ENCODE measurements at places on chromosomes 3 and 15. TPM values are rescaled to one million over a fixed set of nuclear protein-coding genes. Genes with fewer than 3 reads are reported as not detected.

DNA sequence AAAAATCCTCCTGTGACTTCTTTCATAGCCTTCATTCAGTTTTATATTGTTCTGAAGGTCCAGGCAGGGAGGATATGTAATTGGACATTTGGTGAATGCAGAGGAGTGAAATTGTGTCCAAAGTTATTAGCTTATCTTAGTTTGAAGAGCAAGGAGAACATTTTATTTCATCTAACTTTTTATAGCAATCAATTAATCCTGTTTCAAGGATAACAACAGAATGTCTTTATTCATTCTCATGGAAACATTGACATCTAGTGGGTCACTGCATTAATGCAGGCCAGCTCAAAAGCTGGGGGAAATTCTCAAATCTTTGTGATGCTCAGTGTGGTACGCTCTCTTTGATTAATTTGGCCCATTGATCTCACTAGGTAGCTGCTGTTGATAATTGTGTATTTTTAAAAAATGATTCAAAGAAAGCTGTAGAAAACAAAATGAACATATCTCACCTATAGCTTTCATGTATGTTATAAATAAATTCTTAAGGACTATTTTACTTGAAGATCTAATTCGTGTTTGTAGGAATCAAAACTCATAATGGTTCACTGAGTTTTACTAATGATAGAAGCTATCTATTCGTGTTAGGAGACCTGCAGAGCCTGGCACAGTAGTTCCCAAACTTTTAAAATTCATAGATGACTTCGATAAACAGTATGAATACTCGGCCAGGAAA, 150.8 kb upstream of the KCNMB2 start:
- peak; percentile 32 for DNase-seq

- DNase-seq, result no peak
Observed at GRCh38 chr15:93110502-93111040, 21.6 kb upstream of the RGMA start.

The C3orf62 gene
- total RNA-seq, result 2.3 TPM

The ANKRD63 gene
- 0.72 TPM for total RNA-seq

DNA sequence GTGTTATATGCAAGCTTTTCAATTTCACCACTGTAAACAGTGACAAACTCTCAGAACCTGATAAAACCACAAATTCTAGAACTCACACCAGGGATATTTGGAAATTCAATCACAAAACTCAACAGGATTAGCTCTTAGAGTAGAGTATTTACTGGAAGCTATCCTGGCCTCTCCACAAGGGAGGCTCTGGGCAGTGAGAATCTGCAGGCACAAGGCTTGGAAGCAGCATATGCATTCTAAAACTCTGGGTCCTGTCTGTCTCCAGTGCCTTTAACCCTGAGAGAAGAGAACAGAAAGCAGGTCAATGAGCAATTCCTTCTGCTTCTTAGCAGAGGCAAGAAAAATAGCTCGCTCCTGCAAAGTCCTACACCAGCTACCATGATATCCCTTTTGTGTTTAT, 23.4 kb downstream of the PLSCR4 start:
- no peak for DNase-seq

The LTK gene
- not detected for total RNA-seq

- no peak for DNase-seq
Observed at GRCh38 chr15:99606646-99607045, 40.9 kb downstream of the MEF2A start.

- DNase-seq, result no peak
Observed at GRCh38 chr15:58842713-58843396, 71.8 kb downstream of the MINDY2 start.

DNA sequence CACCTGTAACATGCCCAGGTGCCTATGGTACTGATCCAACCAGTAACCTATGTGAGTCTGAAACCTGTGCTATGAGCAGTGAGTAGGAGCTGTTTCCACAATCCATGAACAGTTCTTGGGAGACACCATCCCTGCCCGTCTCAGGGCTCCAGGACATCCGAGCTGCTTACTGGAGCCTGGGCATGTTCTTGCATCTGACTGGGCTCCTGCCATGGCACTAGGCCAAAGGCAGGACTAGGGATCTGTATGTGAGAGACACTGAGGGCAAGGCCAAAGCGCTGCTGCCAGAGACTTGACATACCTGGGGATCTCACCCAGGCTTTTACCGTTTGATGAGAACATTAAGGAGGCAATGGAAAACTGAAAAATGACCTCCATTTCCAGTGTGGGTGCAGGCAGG, 59.8 kb downstream of the WDR76 start:
- DNase-seq, result no peak

DNA sequence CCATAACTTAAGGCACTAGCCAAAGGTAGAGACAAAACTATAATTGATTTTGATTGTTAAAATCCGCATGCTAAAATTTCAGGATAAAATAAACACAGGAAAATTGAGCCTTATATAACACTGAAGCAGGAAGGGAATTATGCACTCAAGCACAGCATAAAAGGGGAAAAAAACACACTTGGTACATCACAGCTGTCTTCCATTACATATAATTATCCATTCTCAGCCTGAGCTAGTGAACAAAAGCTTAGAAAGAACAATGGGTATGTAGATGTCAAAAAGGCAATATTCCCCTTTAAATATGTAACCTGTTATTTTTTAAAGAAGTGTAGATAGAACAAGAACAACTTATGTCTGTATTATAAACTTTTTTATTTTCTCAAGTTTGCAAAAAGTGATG, 899.2 kb downstream of the ROBO1 start:
- no peak for DNase-seq

- no peak for DNase-seq
Observed at GRCh38 chr3:196629228-196629627, 10.3 kb upstream of the NRROS start.

DNA sequence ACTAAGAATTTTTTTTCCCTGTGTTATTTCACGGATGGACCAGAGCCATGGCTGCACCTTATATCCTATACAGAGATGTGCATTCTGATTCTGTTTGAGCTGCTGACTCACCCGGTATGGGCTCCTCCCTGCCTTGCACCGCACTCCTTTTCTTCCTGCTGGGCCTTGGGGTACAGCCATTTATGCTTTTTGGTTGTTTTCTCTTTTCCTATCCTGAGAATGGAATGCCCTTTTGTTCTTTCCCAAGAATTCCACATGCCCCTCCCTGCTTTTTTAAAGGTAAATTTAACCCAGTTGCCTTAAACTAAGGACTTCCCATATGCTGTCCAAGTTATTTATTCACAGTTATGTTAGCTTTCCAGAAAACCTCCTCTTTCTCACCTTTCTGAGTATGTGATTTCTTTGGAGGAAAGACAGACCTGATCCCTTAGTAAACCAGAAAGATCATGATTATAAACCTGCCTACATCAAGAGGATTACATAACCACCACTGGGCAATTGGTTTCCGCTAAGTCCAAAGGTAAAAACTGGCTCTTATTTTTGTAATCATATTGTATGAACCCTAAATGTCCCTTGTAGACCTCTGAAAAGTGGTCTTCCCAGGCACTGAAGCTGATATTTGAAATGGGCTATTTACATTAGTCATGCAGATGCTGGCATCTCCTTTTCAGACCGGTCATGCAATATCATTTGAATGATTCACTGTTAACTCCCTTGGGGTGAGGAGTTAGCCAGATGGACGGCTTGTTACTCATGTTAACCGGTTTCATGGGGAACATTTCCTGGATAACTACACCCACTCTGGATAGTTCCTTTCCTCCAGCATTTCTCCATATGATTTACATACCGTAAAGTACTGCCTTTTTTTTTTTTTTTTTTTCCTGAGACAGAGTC, 45.5 kb downstream of the TMOD3 start:
- peak; percentile 80 for DNase-seq

DNA sequence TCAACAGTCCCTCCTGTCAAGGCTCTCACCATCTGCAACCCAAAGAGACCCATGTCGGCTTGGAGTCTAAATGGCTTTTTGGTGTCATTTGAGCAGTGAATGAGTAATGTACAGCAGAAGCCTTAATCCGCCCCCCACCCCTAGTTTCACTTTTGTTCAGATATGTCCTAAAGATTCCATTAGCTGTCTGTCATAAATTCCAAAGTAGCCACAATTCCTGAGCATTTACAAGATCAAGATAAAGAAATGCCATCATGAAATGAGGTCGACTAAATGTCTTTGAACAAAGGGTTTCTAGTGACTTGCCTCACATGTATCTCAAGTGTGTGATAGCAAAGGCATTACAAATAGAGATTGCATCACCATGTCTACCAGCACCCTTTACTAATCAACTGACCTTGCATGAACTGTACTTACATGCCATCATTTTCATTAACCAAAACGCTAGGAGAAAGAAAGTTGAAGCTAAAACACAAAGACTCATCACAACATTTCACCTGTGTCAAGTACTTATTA, 123.8 kb upstream of the PHLDB2 start:
- no peak for DNase-seq

DNA sequence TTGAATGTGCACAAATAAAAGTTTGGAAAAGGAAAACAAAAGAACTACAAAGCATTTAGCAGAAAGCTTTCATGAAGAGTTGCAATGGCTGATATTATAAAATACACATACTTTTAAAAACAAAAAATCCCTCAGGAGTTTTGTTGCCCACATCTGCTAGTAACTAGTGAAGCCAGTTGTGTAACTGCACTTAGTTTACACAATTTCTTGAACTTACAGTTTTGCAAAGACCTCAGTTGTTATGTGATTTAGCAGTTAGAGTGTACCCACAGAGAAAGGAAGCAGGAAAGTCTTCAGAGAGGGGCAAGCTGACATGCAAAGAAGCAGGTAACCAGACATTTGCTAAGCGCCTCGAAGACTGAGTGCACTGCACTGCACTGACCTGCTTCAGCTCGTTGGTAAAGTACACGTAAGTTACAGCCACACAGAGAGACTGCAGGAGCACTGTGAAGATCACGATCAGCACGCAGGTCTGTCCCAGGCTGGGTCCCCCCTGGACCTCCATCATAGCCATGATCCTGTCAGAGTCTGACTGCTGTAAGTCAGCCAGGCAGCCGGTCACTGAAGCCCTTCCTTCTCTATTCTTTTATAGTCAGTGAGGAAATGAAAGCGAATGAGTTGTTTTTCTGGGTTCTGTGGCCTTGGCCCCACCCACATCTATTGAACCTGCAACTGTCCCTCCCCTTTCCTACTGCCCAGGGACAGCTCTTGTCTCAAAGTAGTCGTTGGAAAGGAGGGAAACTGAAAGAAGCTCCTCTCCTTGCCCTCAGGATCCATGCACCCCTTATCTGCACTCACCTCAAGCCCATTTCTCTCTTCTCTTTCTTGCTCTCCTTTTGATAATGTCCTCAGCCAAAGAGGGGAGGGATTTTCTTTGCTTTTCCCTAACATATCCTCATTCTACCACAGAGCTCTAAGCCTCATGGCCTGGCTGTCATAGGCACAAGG, at the start of gene TNFSF10:
Gene TNFSF10 (minus strand): TSS at position 560 of the 948 bp plus-strand sequence. CDS start 46 bp downstream, at position 514.
- no peak for DNase-seq

DNA sequence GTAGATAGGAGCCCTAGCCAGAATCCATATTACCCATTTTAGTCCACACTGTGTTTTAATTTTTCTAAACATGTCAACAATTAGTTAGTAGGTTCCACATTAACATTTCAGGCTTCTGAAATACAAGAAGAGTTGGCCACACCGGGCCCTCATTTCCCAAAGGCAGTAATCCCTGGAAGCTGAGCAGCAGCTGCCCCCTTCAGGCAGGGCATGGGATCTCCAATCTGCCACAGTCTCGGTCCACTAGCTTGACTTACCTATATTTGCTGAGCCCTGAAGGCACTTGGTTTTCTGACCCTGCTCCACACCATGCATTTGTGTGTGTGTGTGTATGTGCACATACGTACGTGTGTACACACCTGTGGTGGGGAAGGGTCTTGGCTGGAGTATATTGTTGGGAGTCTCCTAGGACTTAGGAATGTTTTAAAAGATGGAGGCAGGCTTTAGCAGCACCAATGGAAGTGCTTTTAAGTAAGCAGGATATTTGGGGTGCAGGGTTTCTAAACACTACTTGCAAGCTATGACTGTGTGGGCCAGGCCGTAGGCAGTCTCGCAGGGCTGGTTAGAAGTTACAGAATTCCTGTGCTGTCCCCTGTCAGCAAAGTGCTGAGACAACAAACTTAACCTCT, 71.2 kb upstream of the SOX14 start:
- DNase-seq, result no peak

The CFAP92 gene
- 0.18 TPM for total RNA-seq

Data from Panc1 (cell line).